Mucosa of gallbladder (tissue), 1 donor: ENCODE measurements at places on chromosomes 3 and 15. TPM values are rescaled to one million over a fixed set of nuclear protein-coding genes. Genes with fewer than 3 reads are reported as not detected.

- no peak for DNase-seq
These were observed 108.3 kb upstream of the CTDSPL start for GRCh38 chr3:37753428-37753827.

- DNase-seq: no peak
These were observed 154.8 kb upstream of the CTNNB1 start for GRCh38 chr3:41044523-41044922.

DNA sequence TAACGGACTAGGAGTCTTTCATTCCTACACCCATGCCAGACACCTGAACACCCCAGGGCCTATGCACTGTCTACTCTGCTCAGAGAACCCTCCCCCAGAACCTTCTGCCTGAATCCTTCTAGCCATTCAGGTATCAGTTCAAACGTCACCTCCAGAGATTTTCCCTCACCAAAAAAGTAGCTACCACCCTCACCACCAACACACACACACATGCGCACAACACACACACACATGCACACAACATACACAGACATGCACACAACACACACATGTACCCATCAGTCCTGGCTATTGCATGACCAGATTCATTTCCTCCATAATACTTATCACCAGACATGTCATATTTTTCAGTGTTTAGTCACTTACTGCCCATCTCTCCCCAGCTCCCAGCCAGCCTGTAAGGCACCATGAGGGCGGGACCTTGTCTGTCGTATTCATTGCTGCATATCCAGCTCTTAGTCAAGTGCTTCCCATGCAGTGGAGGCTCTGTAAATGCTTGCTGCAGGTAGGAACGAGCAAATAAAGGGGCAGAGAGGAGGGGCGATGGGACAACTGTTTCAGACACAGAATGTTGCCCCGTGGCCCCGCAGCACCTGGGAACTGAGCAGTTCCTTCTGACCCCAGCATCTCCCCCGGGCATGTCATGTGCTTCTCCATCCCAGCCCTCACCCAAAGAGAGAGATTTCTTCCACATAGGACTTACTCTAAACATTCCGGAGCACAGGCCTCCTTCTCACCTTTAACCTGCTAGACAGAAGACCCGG lies 29.2 kb downstream of the XXYLT1 start:
- no peak for DNase-seq

- no peak for DNase-seq
These were observed 40.5 kb upstream of the SEC13 start for GRCh38 chr3:10361375-10361774.

DNA sequence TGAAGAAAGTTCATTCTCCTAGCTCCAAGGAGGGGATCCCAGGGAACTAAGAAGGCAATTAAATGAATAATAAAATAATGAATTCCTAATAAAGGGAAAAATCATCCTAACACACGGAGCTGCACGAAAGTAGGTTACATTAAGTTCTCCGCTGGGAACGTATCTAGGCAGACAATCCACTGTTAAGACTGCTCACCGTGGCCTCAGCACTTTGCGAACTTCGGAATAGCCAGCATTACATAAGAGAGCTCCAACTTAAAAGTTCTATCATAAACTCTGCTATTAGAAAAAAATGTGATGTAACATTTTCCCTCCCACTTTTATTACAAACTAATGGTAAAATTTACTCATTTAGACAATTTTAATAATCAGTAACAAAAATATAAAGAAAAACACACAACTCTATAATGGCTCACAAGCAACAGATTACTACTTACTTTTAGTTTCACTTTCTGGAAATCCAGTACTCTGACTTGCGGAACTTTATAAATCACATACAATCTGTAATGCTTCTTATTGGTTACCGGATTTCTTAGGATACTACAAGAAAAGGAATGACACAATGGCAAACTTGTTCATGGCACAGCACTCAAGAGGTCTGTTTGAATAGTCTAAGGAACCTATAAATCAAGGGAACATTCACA lies 8.5 kb downstream of the SNRPA1 start:
- no peak for DNase-seq

GRCh38 chr3:58464866-58465265 lies 27.0 kb upstream of the KCTD6 start:
- DNase-seq: no peak

DNA sequence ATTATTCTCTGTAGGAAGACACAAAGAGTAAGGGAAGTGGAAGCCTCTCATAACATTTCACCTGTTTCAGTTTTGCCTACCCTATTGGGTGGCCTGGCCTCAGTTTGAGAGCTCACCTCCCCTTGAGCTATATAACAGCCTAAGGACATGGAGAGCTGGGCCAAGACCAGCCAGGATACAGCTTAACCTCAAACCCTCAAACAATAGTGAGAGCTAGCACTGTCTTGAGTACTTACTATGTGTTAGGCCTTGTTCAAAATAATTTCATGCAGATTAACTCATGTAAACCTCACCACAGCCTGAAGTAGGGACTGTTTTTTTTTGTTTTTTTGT lies 15.0 kb upstream of the TBL1XR1 start:
- no peak for DNase-seq

DNA sequence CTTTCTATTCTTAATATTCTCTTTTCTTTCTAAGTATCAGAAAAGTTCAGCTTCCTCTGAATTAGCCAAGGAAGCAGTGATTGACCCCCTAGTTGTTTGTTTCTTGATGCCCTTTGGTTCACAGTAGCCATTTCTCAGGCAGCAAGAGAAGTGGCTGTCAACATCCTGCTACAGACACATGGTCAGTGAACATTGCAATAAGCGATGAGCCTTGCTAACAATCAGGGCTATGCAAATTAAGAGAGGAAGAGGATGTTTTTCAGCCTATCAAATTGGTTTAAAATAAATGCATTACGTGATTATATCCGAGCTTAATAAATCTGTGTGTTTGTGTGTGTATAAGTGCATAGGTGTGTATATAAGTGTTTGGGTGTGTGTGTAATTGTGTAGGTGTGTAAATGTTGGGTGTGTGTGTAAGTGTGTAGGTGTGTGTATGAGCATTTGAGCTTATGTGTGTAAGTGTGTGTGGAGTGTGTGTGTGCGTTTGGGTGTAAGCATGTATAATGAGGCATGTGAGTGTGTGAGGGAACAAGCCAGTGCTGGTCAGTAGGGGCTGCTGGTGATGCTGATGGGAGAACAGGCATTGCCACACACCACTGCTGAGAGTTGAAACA lies 78.1 kb upstream of the XCR1 start:
- no peak for DNase-seq

The KIF7 gene
- total RNA-seq: 6.1 TPM

The SYNPR gene
- total RNA-seq: not detected

The MYH15 gene
- not detected for total RNA-seq

The CSPG5 gene
- total RNA-seq: 0.58 TPM

The CCDC191 gene
- total RNA-seq: 7.2 TPM

The VIPR1 gene
- total RNA-seq: 91.7 TPM

The NDUFB5 gene
- 103 TPM for total RNA-seq

The SH2D7 gene
- 2.3 TPM for total RNA-seq
